ENCODE measurements at places on chromosomes 1 and 21.
A peak's percentile ranks its signal among the peaks of the same experiment; 100 is the strongest.

DNA sequence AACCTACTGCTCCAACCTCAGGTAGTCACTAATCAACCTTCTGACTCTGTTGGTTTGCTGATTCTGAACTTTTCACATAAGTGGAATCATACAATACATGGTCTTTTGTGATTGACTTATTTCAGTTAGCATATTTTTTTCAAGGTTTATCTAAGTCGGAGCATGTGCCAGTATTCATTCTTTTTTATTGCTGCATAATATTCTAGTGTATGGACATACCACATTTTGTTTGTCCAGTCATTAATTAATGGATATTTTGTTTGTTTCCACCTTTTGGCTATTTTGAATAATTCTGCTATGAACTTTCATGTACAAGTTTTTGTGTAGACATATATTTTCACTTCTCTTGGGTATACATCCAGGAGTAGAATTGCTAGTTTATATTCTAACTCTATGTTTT, 53.0 kb upstream of the LRRN2 start:
- no peak for DNase-seq

GRCh38 chr1:62050165-62050564, 144.5 kb upstream of the L1TD1 start:
- no peak for DNase-seq

GRCh38 chr1:41532206-41532975, 47.9 kb upstream of the EDN2 start:
- no peak for DNase-seq

DNA sequence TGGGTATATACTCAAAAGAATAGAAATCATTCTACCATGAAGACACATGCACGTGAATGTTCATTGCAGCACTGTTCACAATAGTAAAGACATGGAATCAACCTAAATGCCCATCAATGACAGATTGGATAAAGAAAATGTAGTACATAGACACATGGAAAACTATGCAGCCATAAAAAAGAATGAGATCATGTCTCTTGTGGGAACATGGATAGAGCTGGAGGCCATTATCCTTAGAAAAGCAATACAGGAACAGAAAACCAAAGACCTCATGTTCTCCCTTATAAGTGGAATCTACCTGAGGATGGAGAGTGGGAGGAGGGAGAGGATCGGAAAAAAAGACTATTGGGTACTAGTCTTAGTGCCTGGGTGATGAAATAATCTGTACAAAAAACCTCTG, 143.9 kb downstream of the RHOU start:
- DNase-seq = no peak

GRCh38 chr1:119647228-119647733, 785 bp downstream of the ZNF697 start:
- DNase-seq = no peak

- DNase-seq = peak; percentile 50
These were observed 90.2 kb upstream of the NGF start for GRCh38 chr1:115428256-115428655.

DNA sequence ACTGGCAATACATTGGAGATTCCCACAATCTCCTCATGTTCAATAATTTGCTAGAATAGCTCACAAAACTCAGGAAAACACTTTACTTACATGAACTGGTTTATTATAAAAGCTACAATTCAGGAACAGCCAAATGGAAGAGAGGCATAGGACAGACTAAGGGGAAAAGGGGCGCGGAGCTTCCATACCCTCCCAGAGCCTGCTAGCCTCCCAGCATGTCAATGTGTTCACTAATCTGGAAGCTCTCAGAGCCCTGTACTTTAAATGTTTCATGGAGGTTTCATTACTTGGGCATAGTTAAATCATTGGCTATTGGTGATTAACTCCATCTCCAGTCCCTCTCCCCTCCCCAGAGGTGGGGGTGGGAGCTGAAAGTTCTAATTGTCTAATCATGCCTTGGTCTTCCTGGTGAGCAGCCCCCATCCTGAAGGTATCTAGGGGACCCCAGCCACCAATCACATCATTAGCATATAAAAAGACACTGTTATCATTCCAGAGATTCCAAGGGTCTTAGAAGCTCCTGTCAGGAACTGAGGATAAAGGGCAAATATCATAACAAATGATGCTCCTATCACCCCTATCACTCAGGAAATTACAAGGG, 10.9 kb upstream of the DMRTB1 start:
- DNase-seq = peak; percentile 46

DNA sequence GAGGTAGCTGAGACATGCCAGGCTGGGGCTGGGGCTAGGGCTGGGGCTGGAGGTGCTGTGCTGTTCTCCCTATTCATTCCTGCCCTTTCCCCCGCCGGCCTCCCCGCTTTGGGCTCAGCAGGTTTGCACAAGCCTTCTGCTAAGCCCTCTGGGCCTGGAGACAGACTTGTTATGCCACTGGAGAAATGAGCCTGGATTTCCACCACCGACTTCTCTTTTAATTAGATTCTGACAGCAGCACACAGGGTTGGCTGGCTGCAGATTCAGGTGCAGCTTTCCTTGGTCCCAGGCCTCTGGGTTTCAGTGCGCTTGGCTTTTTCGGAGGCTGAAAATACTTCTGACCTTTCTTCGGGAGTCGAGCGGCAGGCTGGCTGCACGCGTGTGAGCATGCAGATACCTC, 71.5 kb upstream of the ACTL8 start:
- no peak for DNase-seq

- DNase-seq = no peak
These were observed 100.4 kb downstream of the AJAP1 start for GRCh38 chr1:4754816-4755215.

- peak; percentile 35 for DNase-seq
These were observed 18.8 kb upstream of the RGS16 start for GRCh38 chr1:182622901-182623528.
